ENCODE measurements at places on chromosomes 3 and 15.

GRCh38 chr15:43919540-43920253, 92.9 kb downstream of the WDR76 start:
- DNase-seq, result no peak

- DNase-seq, result peak; percentile 20
These were observed 40.6 kb upstream of the NMNAT3 start for GRCh38 chr3:139718415-139718814.

DNA sequence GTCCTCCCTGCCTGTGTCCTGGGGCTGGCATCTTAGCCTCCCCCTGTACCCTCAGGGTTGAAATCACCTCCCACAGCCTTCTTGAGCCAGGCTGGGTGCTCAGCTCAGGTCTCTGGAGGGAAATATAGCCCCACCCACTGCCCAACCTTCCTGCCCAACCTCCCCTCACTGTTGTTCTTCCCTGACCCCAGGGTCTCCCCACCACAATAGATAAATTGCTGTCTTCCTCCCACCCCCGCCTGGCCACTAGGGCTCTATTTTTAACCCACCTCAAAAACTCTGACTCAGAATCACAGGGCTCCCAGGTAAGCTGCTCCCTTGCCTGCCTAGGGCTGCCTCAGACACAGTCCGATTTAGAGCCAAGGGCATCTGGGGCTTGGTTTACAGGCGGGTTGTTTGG, 15.0 kb downstream of the HCN4 start:
- DNase-seq, result no peak

GRCh38 chr3:30605706-30606300, 598 bp upstream of the TGFBR2 start:
- DNase-seq, result no peak

GRCh38 chr15:68256675-68257450, 20.7 kb upstream of the FEM1B start:
- peak; percentile 80 for DNase-seq

- DNase-seq, result no peak
These were observed 28.3 kb upstream of the NUDT16 start for GRCh38 chr3:131353016-131353877.

DNA sequence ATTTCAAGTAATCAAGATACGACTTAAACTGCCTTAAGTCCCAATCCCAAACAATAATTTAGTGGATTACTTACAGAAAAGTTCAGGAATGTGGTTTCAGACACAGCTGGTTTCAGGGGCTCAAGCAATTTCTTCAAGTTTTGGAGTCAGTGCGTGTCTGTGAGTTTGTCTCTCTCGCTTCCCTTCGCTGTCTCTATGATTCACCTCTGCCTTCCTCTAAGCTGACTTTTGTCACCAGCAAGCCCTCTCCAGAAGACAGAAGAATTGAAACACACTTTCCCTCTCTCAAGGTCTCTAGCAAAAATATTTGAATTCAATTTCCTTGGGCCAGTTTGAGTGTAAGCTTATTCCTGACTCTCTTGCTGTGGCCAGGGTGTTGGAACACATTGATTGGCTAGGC, 392.4 kb downstream of the EDEM1 start:
- DNase-seq, result no peak

GRCh38 chr15:93645594-93645993, 556.6 kb upstream of the RGMA start:
- no peak for DNase-seq

DNA sequence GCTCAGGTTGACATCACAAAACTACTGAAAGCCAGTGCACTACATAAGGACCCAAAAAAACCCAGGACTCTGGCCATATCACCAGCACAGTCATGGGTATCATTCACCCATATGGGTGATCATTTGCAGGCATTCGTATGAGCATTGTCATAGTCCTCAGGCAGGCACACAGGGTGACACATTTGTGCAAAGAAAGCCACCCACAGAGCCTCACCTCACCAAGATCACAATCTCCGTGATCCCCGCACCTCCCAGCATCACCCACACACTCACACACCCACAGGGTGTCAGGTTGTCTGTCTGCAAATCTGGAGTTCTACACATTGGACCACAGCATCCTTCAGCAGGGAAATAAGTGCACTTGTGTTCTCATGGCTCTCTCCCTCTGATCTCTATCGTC, 166.0 kb upstream of the LPP start:
- no peak for DNase-seq

GRCh38 chr3:74463515-74463914, 150.9 kb downstream of the CNTN3 start:
- DNase-seq, result no peak

DNA sequence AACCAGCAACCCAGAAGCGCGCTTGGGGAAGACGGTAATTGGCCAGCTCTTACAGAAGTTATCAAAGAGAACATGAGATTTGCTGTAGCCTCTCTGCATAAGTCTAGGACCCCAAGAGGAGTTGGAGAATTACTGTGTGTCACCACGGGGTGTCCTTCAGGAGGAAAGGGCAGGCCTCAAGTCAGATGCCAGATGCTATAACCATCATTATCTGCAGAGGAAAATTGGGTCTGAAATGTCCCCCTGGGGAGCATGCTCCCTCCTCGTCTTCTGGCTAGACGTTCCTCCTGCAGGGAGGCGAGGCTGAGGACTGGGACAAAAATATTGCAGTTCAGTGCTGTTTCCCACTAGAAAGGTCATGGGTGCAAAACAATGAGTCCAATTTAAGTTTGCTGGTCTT, 380.5 kb upstream of the CFAP20DC start:
- no peak for DNase-seq

- DNase-seq, result no peak
These were observed 46.5 kb downstream of the BBS4 start for GRCh38 chr15:72732516-72732915.

All from stromal cell of bone marrow (primary cell).